Testis (tissue), 5 donors: ENCODE measurements at places on chromosomes 4 and X.

DNA sequence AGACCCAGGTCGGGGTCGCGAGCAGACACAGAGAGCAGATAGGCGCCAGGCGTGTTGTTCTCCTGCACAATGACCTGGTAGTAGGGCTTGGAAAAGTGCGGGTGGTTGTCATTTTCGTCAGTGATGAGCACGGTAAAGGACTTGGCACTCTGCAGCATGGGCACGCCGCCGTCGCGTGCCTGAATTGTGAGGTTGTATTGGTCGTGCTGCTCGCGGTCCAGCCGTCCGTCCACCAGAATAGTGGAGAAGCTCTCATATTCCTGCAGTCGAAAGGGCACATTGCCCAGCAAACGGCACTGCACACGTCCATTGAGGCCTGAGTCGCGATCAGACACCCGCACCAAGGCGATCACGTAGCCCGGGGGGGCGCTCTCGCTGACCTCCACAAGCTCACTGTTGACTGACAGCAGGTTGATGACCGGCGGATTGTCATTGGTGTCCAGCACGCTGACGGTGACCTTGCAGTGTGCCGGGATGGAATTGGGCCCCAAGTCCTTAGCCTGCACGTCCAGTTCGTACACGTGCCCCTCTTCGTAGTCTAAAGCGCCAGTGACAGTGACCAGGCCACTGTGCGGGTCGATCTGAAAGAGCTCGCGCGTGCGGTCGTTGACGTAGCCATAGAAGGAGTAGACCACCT is 2.8 kb downstream of the PCDH19 start:
- DNase-seq = peak; percentile 12

DNA sequence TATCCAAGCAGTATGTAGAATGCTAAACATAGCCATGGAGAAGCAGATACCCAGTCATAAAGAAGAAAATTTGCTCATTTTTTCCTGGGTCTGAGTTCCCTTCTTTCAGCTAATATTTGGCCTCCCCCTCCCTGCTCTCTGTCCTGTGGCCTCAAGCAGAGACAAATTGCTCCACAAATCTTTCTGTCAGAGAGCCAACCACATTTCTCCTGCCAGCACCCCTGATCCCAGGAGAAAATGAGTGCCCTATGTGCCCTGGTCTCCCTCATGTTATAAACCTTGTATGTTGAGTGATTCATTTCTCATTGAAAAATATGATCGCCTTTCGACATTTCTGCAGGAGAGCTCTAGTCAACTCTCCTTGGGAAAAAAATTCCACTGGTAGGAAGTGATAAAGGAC is 82.0 kb downstream of the TMEM156 start:
- no peak for DNase-seq

GRCh38 chr4:107989162-107989536 is 540 bp upstream of the HADH start:
- DNase-seq = no peak

DNA sequence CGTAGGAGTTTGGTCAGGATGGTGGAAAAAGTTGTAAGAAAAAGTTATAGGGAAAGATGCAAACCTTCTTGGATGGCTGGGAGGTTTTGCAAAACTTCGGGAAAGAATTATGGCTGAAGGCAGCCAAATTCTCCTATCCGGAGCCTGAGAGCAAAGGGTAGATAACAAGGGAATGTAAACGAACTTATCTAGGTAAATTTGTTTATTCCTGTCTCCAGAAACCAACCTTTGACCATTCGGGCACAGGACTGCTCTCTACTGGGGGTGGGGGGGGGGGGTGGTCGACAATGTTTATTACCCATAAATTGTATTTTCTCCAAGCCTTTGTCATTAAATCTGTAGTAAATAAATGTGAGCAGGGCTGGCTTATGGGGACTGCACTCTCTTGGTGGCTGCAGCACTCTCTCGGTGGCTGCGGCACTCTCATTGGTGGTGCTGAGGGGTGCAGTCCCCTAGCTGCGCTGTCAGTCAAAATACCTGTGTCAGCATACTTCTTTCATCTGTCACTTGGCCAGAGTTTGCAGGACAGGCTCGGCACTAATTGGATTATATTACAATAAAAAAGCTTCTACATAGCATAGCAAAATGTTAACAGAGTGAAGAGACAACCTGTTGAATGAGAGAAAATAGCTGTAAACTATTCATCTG is 827.8 kb downstream of the SH3BGRL start:
- no peak for DNase-seq

GRCh38 chr4:92128676-92129075 is 175.1 kb upstream of the GRID2 start:
- DNase-seq = no peak

DNA sequence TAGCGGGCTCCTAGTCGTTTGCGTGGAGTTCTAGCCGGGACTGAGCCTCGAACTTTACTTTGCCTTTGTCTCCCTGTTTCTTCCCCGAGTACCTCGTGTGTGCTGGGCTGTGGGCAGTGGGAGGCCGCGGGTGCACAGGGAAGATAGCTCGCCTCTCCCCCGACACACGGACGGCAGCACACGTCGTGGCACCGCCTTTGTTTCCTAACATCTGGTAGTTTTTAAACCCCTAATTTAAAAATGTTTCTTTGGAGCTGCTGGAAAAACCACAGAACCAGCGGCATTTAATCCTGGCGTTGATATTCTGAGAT is 866 bp downstream of the RBM46 start:
- peak; percentile 22 for DNase-seq

- DNase-seq = no peak
These were observed 156.4 kb downstream of the HS6ST2 start for GRCh38 chrX:132802033-132802432.

GRCh38 chr4:185079271-185079905 is 61.1 kb downstream of the HELT start:
- no peak for DNase-seq

- no peak for DNase-seq
These were observed 41.1 kb upstream of the CBR4 start for GRCh38 chr4:169050881-169051760.

DNA sequence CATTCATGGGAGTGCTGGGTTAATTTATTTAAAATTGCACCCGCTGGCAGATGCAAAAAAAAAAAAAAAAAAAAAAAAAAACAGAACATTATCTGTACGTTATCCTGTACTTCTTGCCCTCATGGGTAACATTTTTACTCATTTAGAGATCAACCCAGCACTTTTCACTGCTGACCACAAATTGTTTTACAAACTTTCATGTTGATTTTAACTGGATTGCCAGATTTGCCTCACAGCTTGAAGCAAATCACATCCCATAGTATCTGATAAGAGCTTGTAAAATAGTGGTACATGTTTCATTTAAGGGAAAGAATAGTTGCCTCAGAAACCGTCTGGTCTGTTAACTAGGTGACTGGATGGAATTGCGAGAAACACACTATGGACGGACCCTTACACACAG is 640.8 kb downstream of the TRIML1 start:
- DNase-seq = no peak

DNA sequence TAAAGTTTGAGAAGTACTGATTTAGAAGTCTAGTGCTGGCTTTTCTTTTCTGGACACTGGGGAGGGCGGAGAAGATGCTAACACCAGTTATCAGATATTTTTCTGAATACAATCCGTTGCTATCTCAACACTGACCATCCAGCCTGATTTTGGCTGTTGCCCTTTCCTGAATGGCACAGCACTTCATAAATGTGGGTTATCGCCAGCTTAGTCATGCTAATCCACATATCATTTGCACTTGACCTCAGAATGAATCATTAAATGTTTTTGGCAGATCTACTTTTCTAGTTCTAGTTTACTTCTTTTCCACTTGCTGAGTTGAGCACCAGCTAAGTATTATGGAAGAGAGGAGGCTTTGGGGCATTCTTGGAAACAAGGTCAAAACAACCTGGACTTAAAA is 60.8 kb upstream of the ESX1 start:
- DNase-seq = no peak

GRCh38 chrX:40411340-40412111 is 169.2 kb upstream of the ATP6AP2 start:
- no peak for DNase-seq

DNA sequence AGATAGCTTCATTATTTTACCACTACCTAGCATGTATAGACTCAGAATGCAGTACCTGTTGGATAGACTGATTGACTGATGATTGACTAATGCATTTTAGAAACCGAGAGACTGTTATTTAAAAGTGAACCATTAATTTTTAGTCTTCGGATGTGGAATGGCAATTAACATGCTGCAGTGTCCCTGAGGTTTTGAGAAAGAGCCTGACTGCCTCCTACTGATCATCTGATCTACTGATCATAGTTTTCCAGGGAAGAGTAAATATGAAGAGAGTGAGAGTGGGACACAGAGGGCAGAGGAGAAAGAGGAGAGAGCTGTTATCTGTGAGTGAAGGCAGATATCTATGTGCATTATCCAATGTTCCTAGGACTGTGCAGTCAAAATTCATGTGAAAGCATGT is 764.7 kb downstream of the TRIML1 start:
- DNase-seq = no peak

GRCh38 chr4:6740347-6740746 is 24.4 kb downstream of the BLOC1S4 start:
- DNase-seq = no peak

DNA sequence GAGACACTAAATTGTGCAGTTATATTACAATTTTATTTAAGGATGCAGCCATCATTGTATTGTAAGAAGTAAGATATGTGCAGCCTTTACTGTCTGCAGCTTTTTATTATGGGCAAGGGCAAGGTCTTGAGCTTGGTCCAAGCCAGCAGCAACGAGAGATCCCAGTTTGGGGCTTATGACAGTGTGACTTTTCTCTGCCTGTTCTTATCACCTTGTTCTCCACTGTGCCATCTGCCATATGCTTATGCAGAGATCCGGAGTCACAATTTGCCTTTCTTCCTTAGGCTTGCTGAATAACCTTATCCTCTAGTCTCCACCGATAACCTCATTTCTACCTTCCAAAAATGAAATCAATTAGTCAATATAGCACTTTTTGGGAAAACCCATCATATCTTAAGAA is 30.4 kb downstream of the MAPK10 start:
- no peak for DNase-seq

DNA sequence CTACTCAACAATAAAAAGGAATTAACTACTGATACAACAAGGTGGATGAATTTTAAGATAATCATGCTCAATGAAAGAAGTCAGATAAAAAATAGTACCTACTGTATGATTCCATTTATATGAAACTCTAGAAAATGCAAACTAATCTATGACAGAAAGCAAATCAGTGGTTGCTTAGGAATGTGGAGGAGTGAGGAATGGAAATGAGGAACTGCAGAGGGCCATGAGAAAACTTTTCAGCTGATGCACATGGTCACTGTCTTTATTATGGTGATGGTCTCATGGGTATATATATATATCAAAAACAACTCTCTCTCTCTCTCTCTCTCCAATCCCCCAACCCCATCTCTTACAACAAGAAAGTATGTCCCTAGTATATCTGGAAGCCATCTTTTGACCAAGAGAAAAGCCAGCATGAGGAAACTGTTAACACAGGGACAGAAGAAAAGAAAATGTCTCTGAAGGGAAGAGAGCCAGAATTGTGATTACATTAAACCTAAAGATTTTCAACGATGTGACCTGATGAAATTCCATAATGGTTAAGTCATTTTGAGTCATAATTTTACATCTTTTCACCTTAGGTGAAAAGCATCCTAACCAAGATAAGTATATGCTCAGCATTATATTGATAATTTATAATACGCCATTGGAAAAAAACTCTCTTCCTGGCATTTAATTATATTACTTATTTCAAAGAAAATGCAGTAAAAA is 8.5 kb upstream of the NFKB1 start:
- no peak for DNase-seq

DNA sequence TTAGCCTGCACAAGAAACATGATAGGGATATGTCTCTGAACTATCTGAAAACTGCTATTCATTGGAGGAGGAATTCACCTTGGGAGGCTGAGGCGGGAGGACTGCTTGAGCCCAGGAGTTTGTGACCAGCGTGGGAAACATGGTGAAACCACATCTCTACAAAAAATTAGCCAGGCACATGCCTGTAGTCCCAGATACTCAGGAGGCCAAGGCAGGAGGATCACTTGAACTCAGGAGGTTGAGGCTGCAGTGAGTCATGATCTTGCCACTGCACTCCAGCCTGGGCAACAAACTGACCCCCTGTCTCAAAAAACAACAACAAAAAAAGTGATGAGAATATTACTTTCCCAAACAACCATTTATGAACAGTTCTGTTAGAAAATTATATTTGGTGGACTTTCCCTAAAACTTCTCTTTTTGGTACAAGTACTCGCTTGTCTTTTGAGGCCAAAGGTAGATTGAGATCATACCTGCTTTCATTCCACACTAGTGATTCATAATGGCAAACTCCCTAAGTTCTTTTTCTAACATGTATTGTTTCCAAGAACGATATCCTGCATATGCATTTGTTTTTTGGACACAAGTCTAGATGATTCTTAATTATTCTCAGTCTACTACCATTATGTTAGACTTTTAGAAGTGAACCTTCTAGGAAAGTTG is 33.4 kb downstream of the METTL14 start:
- no peak for DNase-seq

DNA sequence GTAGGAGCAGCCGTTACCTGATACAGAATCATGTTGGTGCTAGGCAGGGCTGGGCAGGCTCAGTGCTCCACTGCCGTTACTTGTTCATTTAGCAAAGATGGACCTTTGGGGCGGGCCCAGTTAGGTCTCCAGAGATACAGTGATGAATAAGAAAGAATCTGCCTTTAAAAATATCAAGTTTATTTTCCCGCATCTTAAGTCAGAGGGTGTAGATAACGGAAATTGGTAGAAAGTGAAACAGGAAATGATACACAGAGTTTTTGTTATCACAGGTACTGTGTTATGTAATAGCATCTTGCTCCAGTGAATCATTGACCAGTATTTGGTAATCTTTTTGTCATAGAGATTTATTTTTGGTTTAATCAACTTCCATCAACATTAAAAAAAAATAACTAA is 5.5 kb downstream of the TMEM131L start:
- no peak for DNase-seq

DNA sequence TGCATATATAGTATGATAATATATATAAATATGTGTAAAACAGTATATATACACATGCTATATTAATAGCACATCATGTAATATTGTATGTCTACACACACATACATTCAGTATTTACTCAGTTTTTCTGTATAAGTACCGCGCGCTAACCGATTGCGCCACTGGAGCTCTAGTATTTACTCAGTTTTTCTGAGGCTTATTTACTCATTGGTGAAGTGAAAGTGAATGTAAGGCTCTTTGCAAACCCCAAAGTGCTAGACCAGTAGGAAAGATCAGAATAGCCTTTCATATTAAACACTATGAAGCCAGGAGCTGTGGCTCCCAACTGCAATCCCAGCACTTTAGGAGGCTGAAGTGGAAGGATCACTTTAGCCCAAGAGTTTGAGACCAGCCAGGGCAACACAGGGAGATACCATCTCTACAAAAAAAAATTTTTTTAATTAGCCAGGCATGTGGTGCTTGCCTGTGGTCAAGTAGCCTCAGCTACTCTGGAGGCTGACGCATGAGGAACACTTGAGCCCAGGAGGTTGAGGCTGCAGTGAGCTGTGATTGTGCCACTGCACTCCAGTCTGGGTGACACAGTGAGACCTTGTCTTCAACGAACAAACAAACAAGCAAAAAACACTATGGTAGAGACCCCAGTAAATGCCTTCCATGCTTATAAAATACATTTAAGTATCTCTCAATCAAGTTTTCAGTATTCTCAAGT is 125.8 kb downstream of the KIT start:
- no peak for DNase-seq
